ENCODE measurements at places on chromosomes 2 and 18. TPM values are rescaled to one million over a fixed set of nuclear protein-coding genes. Genes with fewer than 3 reads are reported as not detected.
A peak's percentile ranks its signal among the peaks of the same experiment; 100 is the strongest.

- DNase-seq, result no peak
- H3K36me3 ChIP-seq, result peaks cover 4% of the 10 kb centered on the region
- no peaks in the 10 kb centered on the region for H3K27me3 ChIP-seq
- H3K27ac ChIP-seq, result no peak overlapping the region
- H3K4me3 ChIP-seq, result no peak overlapping the region
These were observed 16.7 kb downstream of the IL1R1 start for GRCh38 chr2:102159295-102159694.

GRCh38 chr2:51165534-51166260, 133.8 kb upstream of the NRXN1 start:
- H3K36me3 ChIP-seq, result no peaks in the 10 kb centered on the region
- H3K4me1 ChIP-seq, result no peaks in the 10 kb centered on the region
- H3K27ac ChIP-seq, result no peak overlapping the region
- peak; percentile 14 for DNase-seq

- no peaks in the 10 kb centered on the region for H3K36me3 ChIP-seq
- no peaks in the 10 kb centered on the region for H3K27me3 ChIP-seq
- DNase-seq, result no peak
- H3K4me1 ChIP-seq, result peaks cover 14% of the 10 kb centered on the region
- no peak overlapping the region for H3K4me3 ChIP-seq
These were observed 3.2 kb upstream of the NEU2 start for GRCh38 chr2:233029321-233029720.

GRCh38 chr2:207311316-207312005, 145.7 kb upstream of the KLF7 start:
- no peak overlapping the region for H3K27ac ChIP-seq
- H3K36me3 ChIP-seq, result no peaks in the 10 kb centered on the region
- no peaks in the 10 kb centered on the region for H3K27me3 ChIP-seq
- H3K4me1 ChIP-seq, result peaks cover 3% of the 10 kb centered on the region
- DNase-seq, result peak; percentile 30

GRCh38 chr2:8418721-8419120, 263.1 kb upstream of the ID2 start:
- peaks cover 8% of the 10 kb centered on the region for H3K4me1 ChIP-seq
- DNase-seq, result no peak
- no peak overlapping the region for H3K27ac ChIP-seq
- no peak overlapping the region for H3K4me3 ChIP-seq
- no peaks in the 10 kb centered on the region for H3K36me3 ChIP-seq

DNA sequence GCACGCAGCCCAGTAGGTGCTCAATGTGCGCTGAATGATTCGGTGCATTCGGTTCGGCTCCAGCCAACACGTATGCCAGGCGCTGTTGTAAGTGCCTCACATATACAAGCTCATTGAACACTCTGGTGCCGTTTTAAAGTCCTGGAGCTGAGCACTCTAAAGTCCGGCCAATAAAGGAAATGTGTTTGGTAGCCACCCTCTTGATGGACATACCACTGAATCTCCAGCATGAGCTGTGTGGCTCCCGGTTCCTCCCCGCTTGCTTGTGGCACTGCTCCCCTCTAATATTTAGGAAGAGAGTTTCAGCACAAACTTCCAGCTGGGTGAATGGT, 112.1 kb downstream of the MCFD2 start:
- DNase-seq, result no peak
- H3K4me3 ChIP-seq, result no peak overlapping the region
- H3K27ac ChIP-seq, result no peak overlapping the region
- no peaks in the 10 kb centered on the region for H3K4me1 ChIP-seq

GRCh38 chr2:42199626-42200025, 30.5 kb downstream of the EML4 start:
- H3K4me3 ChIP-seq, result no peak overlapping the region
- peak; percentile 20 for DNase-seq
- H3K27me3 ChIP-seq, result no peaks in the 10 kb centered on the region
- no peaks in the 10 kb centered on the region for H3K4me1 ChIP-seq
- H3K27ac ChIP-seq, result no peak overlapping the region

- no peak overlapping the region for H3K27ac ChIP-seq
- H3K27me3 ChIP-seq, result no peaks in the 10 kb centered on the region
- no peaks in the 10 kb centered on the region for H3K36me3 ChIP-seq
These were observed 11.8 kb downstream of the MTX2 start for GRCh38 chr2:176280867-176281658.

DNA sequence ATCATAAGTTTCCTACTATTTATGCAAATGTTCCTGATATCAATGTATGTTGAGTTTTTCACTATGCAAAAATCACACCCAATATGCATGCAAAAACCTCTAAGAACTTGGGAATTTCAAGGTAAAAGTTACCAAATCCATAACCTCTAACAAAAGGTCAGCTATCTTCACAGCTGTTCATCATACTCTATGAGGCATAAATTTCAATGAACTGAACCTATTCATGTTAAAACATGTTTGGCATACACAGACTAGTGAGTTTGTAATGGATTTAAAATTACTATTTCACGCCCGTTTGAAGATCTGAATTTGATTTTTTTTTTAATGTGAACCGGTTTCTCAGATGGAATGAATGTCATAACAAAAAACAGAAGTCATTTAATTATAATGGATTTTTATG, 100.2 kb downstream of the ATAD2B start:
- peaks cover 11% of the 10 kb centered on the region for H3K36me3 ChIP-seq
- H3K27ac ChIP-seq, result no peak overlapping the region
- H3K27me3 ChIP-seq, result no peaks in the 10 kb centered on the region

DNA sequence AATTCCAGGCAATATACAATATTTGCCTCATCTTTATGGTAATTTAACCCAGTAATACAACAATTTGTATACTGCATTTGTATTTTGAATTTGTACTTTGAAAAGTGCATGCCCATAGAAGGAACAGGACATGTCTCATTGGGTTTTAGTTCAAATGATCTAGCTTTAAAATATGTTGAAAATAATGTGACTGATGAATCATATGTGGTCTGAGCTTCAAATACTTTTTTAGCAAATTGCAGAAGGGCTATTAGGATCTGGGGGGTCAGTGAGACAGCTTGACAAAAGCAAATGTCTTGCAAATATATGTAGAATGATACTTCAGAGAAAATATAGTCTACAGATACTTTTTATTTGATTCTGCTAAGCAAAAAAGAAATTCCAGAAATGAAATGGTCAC, 248.9 kb downstream of the DCC start:
- DNase-seq, result no peak
- H3K4me3 ChIP-seq, result no peak overlapping the region
- no peaks in the 10 kb centered on the region for H3K27me3 ChIP-seq
- no peak overlapping the region for H3K27ac ChIP-seq
- no peaks in the 10 kb centered on the region for H3K4me1 ChIP-seq

DNA sequence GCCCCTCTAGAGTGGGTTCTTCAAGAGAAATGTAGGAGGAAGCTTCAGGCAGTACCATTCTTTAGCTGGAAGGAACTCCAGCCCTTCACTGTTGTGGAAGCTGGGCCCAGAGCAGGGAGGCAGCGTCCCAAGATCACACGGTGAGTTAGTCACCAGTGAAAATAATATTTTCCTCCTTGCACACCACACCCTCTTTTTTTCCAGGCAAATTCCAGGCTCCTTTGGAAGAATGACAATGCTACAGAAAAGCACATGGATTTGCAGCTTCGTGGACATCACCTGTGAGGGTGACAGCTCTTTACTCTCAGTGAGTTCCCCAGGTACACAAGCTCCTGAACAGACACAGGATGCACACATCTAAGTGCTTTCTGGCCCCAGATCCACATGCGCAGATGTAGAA, 157.1 kb downstream of the COL6A3 start:
- H3K4me1 ChIP-seq, result peaks cover 21% of the 10 kb centered on the region
- H3K36me3 ChIP-seq, result no peaks in the 10 kb centered on the region
- no peak overlapping the region for H3K4me3 ChIP-seq
- peak overlapping the region; percentile 78 for H3K27ac ChIP-seq

GRCh38 chr18:75167759-75168618, 41.0 kb downstream of the PTGR3 start:
- no peaks in the 10 kb centered on the region for H3K36me3 ChIP-seq
- peaks cover 2% of the 10 kb centered on the region for H3K27me3 ChIP-seq
- peak overlapping the region; percentile 1 for H3K4me3 ChIP-seq
- H3K4me1 ChIP-seq, result peaks cover 6% of the 10 kb centered on the region
- no peak overlapping the region for H3K27ac ChIP-seq

Gene ANKRD30BL
- polyA plus RNA-seq, result 0.09 TPM

Gene PROKR1
- polyA plus RNA-seq, result 2.6 TPM

Gene DSC2
- 3.1 TPM for polyA plus RNA-seq

Gene NR4A2
- 1.7 TPM for polyA plus RNA-seq
